Stimulated activated CD8-positive, alpha-beta memory T cell treated with anti-CD3 and anti-CD28 coated beads, Interleukin-2, amount 100 ng/mL, for 1 hour (primary cell): ENCODE measurements at places on chromosomes 1 and 21.

- DNase-seq = no peak
Measured at GRCh38 chr1:162421258-162422164, 9.6 kb upstream of the SH2D1B start.

DNA sequence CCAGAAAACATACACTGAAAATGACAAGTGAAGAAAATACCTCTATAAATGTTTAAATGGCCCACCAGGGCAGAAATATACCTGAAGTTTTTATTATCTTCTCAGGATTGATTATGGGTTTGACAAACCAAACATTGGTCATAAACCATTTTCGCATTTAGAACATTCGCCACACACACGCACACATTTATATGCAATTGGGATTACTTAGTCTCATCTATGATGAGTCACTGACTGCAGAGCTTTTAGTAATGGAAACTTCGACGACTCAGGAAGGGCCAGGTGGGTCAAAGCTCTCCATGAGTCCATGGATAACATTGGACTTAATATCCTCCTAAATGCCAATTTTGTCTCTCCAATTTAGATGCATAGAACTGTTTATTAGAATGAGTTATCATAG lies 16.9 kb downstream of the NRDC start:
- DNase-seq = no peak

GRCh38 chr1:156516821-156517220 lies 16.2 kb upstream of the MEF2D start:
- DNase-seq = no peak

DNA sequence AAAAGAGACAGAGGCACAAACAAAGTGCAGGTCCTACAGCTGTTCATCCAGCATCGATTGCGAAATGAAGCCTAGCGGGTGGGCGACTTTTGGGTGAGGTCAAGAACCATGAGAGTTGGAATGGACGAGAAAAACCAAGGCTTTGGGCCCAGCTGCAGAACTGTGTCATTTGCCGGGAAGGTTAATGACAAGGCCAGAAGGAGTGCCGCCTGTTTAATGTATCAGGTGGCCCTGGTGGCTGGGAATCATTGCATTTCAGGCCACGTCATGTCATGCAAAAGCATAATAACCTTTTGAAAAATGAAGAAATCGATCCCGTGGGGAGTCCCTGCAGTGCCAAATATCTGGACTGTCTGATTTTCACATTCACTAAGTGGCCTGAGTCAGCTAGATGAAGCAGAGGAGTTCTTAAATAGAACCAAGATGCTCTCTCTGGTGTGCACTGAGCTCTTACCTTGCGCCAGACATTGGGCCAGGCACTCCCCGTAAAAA lies 8.1 kb upstream of the RCC2 start:
- no peak for DNase-seq

DNA sequence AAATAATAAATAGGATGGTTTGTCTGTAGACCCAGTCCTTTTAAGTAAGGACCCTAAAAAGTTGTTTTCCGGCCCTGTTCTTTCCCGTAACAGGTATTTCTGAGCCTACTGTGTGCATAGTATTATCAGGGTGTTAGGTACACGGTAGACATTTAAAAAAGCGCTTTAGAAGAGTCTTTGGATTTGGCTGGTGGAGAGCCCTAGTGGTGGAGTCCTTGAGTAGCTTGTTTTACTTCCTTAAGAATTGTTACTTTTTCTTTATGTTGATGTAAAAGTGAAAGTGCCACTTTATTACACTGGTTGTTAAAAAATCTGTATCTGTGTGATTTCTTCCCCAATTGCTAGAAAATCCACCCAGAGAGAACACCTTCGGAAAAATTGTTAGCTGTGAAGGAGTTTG lies 36.8 kb downstream of the SMYD2 start:
- no peak for DNase-seq

DNA sequence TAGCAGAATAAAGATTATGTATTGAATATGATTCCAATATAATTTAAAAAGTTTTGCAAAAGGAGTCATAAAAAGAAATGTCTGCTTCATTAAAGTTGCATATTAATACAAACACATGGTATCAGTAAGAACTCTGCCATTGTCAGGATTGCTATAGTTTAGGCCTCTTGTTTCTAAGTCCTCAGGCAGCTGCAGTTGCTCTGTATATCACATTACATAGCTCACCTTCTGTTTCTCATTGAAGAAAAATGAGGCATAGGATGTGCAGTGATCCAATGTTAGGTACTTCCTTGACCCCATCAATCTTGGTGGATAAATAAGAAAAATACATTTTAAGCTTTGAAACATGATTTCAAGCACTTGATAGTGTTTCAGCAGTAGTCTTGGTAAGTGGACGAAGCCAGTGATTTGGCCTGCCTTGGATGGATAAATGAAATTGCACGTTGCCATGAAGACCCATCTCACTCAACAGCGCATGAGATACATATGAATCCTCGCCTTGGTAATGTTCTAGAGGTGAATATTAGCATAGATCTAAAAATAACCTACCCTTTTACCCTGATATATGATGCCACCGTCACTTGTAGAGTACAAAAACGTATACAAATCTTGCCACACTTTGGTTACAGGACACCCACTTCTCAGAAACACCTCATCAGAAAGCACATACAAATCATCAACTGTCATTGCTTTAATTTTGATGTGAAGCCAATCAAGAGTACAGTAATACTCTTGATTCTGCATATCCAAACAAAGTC lies 25.3 kb downstream of the ZFYVE9 start:
- no peak for DNase-seq

GRCh38 chr1:73998348-73998959 lies 199.5 kb downstream of the LRRIQ3 start:
- no peak for DNase-seq

DNA sequence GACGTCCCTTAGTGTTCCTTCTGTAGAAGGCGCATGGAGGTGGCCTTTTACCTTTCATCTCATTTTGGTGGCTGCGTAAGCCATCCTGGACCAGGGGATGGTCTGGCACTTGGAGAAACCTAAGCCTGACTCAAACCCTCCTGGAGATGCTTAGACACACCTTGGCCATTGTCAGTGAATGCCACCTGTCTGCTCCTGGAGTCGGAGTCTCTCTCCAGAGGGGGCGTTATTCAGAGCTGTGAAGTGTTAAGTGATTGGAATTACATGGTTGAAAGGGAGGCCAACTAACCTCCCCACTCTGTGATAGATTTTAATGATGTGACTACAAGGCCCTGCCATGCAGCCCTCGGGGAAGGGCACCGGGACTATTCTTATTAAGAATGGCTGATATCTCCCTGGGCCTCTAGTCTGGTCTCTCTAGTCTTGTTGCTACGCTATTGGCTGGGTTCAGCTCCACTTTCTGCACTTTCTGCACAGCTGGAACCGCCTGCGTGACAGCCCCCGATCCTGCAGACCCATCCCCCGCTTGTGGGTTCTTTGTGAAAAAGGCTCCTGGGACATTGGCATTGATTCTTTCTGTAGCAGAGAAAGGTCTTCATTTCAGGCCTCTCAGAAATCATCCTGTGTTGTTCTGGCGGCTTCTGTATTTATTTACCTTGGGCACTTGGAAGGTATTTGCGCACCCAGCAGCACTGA lies 4.2 kb downstream of the RASSF5 start:
- DNase-seq = no peak

- DNase-seq = no peak
Measured at GRCh38 chr1:92832537-92833114, 786 bp downstream of the RPL5 start.
